Nucleus accumbens (tissue), 56 donors: ENCODE measurements at places on chromosomes 2 and 18.
A peak's percentile ranks its signal among the peaks of the same experiment; 100 is the strongest.

GRCh38 chr2:145038041-145038525, 518.2 kb upstream of the ZEB2 start:
- DNase-seq = peak; percentile 66

- DNase-seq = no peak
Measured at GRCh38 chr18:42707080-42707479, 408.4 kb downstream of the RIT2 start.

- no peak for DNase-seq
Measured at GRCh38 chr2:61967262-61967661, 61.8 kb downstream of the COMMD1 start.

- DNase-seq = no peak
Measured at GRCh38 chr2:121044412-121044811, 240.6 kb downstream of the TFCP2L1 start.

GRCh38 chr2:71727562-71727961, 274.2 kb downstream of the DYSF start:
- no peak for DNase-seq
